ENCODE measurements at places on chromosomes 1 and 21. TPM values are rescaled to one million over a fixed set of nuclear protein-coding genes. Genes with fewer than 3 reads are reported as not detected.

Gene AGBL4
- not detected for total RNA-seq

GRCh38 chr21:37370152-37371040 lies 3.8 kb downstream of the DYRK1A start:
- peak; percentile 42 for DNase-seq
- peak overlapping the region; percentile 94 for H3K4me3 ChIP-seq
- peak overlapping the region; percentile 97 for H3K27ac ChIP-seq
- H3K36me3 ChIP-seq: peaks cover 9% of the 10 kb centered on the region
- H3K4me1 ChIP-seq: peaks cover 68% of the 10 kb centered on the region

GRCh38 chr21:38937286-38937790 lies 131.6 kb downstream of the ETS2 start:
- no peak overlapping the region for H3K27ac ChIP-seq
- peaks cover 15% of the 10 kb centered on the region for H3K4me1 ChIP-seq
- no peaks in the 10 kb centered on the region for H3K36me3 ChIP-seq
- H3K4me3 ChIP-seq: no peak overlapping the region
- peaks cover 7% of the 10 kb centered on the region for H3K27me3 ChIP-seq
- DNase-seq: no peak

DNA sequence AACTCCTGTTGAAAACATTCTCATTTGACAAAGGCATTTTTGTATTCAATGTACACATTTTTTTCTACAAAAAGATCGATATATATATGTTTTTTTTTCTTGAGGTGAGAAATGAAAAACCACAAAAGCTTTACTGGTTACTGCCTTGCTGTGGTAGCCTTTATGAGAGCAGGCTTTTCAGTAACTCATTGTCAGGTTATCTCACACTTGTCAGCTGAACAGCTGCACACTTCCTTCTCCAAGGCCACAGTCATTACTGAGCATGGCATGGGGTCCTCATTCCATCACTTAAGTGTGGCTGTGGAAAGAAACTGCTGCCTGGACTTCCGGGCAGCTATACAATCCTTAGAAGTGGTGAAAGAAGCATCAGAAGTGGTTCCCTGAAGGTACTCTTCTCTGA lies 169.3 kb upstream of the ZP4 start:
- H3K36me3 ChIP-seq: peaks cover 5% of the 10 kb centered on the region
- H3K4me1 ChIP-seq: peaks cover 28% of the 10 kb centered on the region
- DNase-seq: no peak
- H3K27ac ChIP-seq: no peak overlapping the region

GRCh38 chr1:33259879-33260278 lies 3.6 kb downstream of the ZNF362 start:
- no peak for DNase-seq
- H3K4me1 ChIP-seq: peaks cover 38% of the 10 kb centered on the region
- H3K27me3 ChIP-seq: peaks cover 5% of the 10 kb centered on the region
- no peak overlapping the region for H3K27ac ChIP-seq
- H3K36me3 ChIP-seq: peaks cover 4% of the 10 kb centered on the region

- peaks cover 69% of the 10 kb centered on the region for H3K4me1 ChIP-seq
- no peaks in the 10 kb centered on the region for H3K27me3 ChIP-seq
- peak overlapping the region; percentile 71 for H3K4me3 ChIP-seq
- no peak for DNase-seq
- H3K36me3 ChIP-seq: 0 out of 2 replicates have a peak, but pooled peaks cover 4% of the 10 kb centered on the region
These were observed 95.0 kb downstream of the TEX35 start for GRCh38 chr1:178607718-178608408.

DNA sequence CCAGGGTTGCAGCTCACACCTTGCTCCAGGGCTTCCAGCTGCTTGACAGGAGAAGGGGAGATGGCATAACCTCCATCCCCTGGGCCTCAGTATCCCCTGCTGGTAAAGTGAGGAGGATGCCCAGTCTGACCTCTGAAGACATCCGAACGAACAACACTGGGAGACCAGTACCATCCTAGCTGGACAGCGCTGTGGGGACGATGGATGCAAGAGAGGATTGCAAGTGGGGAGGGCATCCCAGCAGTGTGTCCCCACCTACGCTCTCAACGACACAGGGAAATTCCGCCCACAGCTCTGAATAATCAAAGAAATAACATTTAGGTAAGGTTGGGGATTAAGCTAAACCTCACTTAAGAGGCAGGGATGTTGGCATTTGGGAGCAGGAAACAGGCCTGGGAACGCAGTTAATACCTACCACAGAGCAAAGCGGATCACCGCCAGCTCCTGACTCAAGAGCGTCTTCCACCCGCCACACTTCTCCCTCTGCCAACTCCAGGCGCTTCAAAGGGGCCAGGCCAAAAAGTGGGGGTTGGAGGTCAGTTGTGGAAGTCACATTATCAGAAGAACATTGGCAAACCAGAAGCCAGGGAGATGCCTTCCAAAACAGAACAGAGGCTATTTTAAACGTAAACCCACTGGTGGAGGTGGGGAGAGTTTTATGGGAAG lies 47.6 kb downstream of the SSBP3 start:
- no peak overlapping the region for H3K27ac ChIP-seq
- peaks cover 33% of the 10 kb centered on the region for H3K4me1 ChIP-seq
- no peak overlapping the region for H3K4me3 ChIP-seq
- H3K36me3 ChIP-seq: no peaks in the 10 kb centered on the region
- H3K27me3 ChIP-seq: peaks cover 2% of the 10 kb centered on the region

GRCh38 chr21:36647279-36648093 lies 51.4 kb upstream of the SIM2 start:
- no peak overlapping the region for H3K4me3 ChIP-seq
- peaks cover 24% of the 10 kb centered on the region for H3K27me3 ChIP-seq
- no peaks in the 10 kb centered on the region for H3K36me3 ChIP-seq
- peaks cover 13% of the 10 kb centered on the region for H3K4me1 ChIP-seq
- H3K27ac ChIP-seq: peak overlapping the region; percentile 16

Gene DNAH14
- total RNA-seq: 7.7 TPM

- peak; percentile 33 for DNase-seq
- H3K36me3 ChIP-seq: no peaks in the 10 kb centered on the region
- H3K4me1 ChIP-seq: peaks cover 36% of the 10 kb centered on the region
These were observed 10.6 kb downstream of the TXNIP start for GRCh38 chr1:145985502-145986439.

Gene CASQ2
- not detected for total RNA-seq

Gene FCRL6
- not detected for total RNA-seq

GRCh38 chr1:71049951-71050598 lies 2.5 kb upstream of the PTGER3 start:
- peaks cover 28% of the 10 kb centered on the region for H3K27me3 ChIP-seq
- H3K4me1 ChIP-seq: peaks cover 6% of the 10 kb centered on the region
- no peak overlapping the region for H3K4me3 ChIP-seq

Gene PROX1
- total RNA-seq: 0.15 TPM

DNA sequence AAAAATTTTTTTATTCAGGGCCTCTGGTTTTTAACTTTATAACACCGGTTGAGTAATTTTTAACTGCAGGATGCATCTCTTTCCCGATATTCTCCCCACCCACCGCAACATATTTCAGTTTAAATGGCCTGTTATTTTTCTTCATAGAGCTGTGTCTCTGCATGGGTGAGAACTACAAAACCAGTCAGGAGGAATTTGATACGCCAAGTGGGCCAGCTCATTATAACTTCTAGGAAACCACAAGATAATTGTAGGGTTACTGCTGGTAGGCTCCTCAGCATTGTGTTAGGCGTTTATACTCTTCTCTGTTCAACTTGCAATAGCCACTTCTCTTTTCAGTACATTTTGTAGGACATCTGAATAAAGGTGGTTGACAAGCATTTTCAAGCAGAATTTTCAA lies 169.7 kb downstream of the PBX1 start:
- peak; percentile 37 for DNase-seq
- peaks cover 65% of the 10 kb centered on the region for H3K4me1 ChIP-seq
- no peak overlapping the region for H3K4me3 ChIP-seq
- peaks cover 2% of the 10 kb centered on the region for H3K27me3 ChIP-seq
- no peak overlapping the region for H3K27ac ChIP-seq
- no peaks in the 10 kb centered on the region for H3K36me3 ChIP-seq

DNA sequence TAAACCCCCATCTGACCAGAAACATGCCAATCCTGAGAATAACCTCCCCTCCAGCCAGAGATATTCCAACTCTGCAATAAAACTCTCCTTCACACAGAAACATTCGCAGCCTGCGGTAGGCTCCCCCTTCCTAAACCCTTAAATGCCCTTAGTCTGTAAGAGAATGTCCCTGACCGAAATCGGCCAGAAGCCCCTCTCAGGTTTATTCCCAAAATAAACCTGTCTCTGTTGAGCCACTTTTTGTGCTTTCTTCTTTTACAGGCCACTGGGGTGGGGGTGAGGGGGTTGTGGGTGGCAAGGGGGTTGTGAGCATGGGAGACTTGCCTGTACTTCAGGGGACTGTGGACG lies 4.6 kb downstream of the PRXL2B start:
- no peaks in the 10 kb centered on the region for H3K4me1 ChIP-seq
- no peaks in the 10 kb centered on the region for H3K27me3 ChIP-seq
- H3K36me3 ChIP-seq: no peaks in the 10 kb centered on the region
- no peak for DNase-seq
- no peak overlapping the region for H3K4me3 ChIP-seq

Gene CD160
- total RNA-seq: not detected

Gene RIPPLY3
- not detected for total RNA-seq

GRCh38 chr1:220013497-220013896 lies 32.8 kb downstream of the EPRS1 start:
- no peaks in the 10 kb centered on the region for H3K27me3 ChIP-seq
- DNase-seq: peak; percentile 6
- peaks cover 33% of the 10 kb centered on the region for H3K4me1 ChIP-seq
- peak overlapping the region; percentile 22 for H3K27ac ChIP-seq
- no peak overlapping the region for H3K4me3 ChIP-seq
- peaks cover 20% of the 10 kb centered on the region for H3K36me3 ChIP-seq

DNA sequence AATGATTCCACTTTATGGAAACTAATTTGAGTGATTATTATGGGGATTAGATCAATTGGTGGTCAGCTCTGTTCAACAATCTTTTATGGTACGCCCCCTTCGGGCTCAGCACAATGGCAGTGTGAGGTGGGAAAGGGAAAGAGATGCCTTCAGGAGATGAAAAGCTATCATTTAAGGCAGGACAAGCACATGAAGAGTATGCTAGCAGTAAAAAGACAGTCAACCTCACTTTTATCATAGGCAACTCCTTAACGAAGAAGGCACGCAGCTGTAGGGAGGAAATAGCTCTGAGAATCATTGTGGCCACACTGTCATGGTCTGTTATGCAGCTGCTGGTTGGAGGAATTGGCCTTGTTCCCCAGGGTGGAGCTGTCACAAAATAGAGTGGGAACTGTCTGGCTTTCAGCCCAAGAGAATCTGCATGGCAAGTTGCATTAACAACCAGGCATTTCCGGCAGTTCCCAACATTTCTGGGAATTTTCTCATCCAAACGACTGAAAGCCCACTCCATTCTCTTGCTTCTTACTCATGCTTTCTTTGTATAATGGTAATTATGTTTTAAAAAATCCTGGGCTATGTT lies 54.4 kb upstream of the BCL10 start:
- DNase-seq: peak; percentile 95
- H3K27ac ChIP-seq: peak overlapping the region; percentile 99
- H3K36me3 ChIP-seq: peaks cover 51% of the 10 kb centered on the region
- peaks cover 97% of the 10 kb centered on the region for H3K4me1 ChIP-seq

- H3K27ac ChIP-seq: no peak overlapping the region
- H3K4me1 ChIP-seq: peaks cover 5% of the 10 kb centered on the region
- no peaks in the 10 kb centered on the region for H3K36me3 ChIP-seq
These were observed 52.5 kb upstream of the TINAGL1 start for GRCh38 chr1:31523769-31524168.

DNA sequence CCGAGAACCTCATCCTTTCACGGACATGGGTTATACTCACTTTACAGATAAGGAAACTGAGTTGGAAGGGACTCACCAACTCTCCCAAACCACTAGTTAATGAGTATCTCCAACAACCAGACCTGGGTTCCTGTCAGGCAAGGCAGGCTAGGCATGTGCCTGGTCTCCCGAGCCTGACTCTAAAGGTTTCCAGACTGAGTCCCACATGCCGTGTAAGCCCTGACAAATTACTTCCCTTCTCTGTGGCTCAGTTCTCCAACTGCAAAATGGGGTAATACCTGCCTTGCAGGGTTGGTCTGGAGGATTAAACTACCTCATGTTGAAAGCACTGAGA lies 34.3 kb downstream of the SSBP3 start:
- no peak for DNase-seq
- H3K36me3 ChIP-seq: peaks cover 15% of the 10 kb centered on the region
- no peak overlapping the region for H3K4me3 ChIP-seq
- H3K27me3 ChIP-seq: no peaks in the 10 kb centered on the region

Gene MATN1
- total RNA-seq: not detected

Gene RNU1-4
- 2,394 TPM for total RNA-seq

Gene LAD1
- not detected for total RNA-seq

Gene COL24A1
- 1.9 TPM for total RNA-seq

Gene HUNK
- total RNA-seq: not detected

Gene PTBP2
- total RNA-seq: 6.2 TPM

GRCh38 chr1:2230781-2231531 lies 2.8 kb downstream of the SKI start:
- peaks cover 4% of the 10 kb centered on the region for H3K27me3 ChIP-seq
- peaks cover 52% of the 10 kb centered on the region for H3K4me1 ChIP-seq
- peak overlapping the region; percentile 95 for H3K27ac ChIP-seq
- H3K36me3 ChIP-seq: peaks cover 30% of the 10 kb centered on the region

DNA sequence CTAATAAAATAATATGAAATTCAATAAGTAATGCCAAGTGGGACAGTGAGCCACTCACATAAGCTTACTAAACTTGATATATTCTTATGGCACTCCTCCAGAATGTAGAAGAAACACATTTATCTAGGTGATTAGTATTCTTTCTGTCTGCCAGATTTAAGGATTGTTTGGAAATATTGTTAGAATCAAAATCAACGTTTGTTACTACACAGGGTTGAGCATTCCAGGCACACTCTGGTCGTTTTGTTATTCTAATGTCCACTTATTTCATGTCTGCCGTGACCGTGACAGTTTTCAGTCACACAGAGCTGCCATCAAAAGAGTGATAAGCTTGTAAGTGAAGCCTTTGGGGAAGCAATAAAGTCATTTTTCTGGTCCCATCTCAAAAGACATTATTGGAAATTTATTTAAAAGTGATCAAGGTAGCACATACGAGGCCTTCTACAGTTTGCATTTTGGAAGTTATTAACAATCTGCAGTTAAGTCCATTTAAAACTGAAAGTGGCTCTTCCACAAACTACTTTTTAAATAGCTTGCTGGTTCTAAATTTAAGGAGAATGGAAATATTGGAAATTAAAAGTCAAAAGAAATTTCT lies 38.0 kb downstream of the NFIA start:
- H3K27me3 ChIP-seq: peaks cover 2% of the 10 kb centered on the region
- peak overlapping the region; percentile 77 for H3K4me3 ChIP-seq
- peak overlapping the region; percentile 44 for H3K27ac ChIP-seq
- peaks cover 34% of the 10 kb centered on the region for H3K4me1 ChIP-seq

Data from HFFc6 (cell line).